ENCODE measurements at places on chromosomes 5 and 9. TPM values are rescaled to one million over a fixed set of nuclear protein-coding genes. Genes with fewer than 3 reads are reported as not detected.

GRCh38 chr5:150352244-150353031 is 5.1 kb upstream of the TCOF1 start:
- DNase-seq = no peak

GMCL2 gene
- not detected for total RNA-seq

MIER3 gene
- 30.0 TPM for total RNA-seq

GRCh38 chr5:149406203-149406978 is 27.3 kb upstream of the IL17B start:
- DNase-seq = peak; percentile 79

LRRC19 gene
- not detected for total RNA-seq

C8G gene
- total RNA-seq = 1.6 TPM

GRCh38 chr5:2697446-2698200 is 53.9 kb downstream of the IRX2 start:
- DNase-seq = peak; percentile 76

ARID3C gene
- 0.16 TPM for total RNA-seq

SHOC1 gene
- total RNA-seq = not detected

DNA sequence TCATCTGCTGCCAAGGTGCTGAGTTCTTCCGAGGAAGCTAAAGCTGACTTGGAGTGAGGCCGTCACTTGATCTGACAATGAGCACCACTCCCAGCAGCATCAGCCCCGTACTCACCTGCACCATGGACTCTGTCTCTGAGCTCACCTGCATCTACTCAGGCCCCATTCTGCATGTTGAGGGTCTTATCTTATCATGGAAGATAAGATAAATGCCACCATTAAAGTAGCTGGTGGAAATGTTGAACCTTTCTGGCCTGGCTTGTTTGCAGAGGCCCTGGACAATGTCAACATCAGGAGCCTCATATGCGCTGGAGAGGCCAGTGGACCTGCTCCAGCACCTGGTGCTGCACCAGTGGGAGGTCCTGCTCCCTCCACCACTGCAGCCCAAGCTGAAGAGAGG is 35.0 kb upstream of the HMGCS1 start:
- no peak for DNase-seq

GRCh38 chr5:67337751-67338150 is 141.2 kb upstream of the CD180 start:
- DNase-seq = no peak

DNA sequence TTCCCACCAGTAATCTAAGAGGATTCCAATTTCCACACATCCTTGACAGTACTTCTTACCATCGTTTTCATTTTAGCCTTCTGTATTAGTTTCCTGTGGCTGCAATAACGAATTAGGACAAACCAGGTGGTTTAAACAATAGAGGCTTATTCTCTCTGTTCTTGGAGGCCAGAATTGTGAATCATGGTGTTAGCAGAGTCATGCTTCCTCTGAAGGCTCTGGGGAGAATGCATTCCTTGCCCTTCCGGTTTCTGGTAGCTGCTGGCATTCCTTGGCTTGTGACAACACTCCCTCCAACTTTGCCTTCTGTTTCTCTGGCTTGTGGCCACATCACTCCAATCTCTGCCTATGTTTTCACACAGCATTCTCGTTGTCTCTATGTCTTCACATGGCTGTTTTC is 23.5 kb downstream of the RIGI start:
- DNase-seq = peak; percentile 84

Measured in astrocyte (in vitro differentiated cells and primary cell).